ENCODE measurements at places on chromosomes 7 and 10.

DNA sequence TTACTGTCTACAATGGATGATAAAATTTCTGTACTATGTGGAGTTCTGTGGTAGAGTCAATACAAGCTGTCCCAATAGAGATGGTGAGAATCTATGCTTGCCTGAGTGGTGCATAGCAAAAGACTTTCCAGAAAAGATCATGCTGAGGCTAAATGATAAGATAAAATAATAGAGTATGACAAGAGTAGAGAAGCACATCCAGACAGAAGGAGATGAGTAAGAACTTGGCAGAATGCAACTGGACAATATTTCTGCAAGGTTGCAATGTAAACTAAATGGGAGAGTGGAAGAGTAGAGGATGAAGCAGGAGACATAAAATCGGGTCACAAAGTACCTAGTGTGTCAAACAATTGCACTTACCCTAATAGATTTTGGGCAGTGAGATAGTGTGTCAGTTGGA, 347.6 kb downstream of the MDFIC start:
- no peak for DNase-seq

DNA sequence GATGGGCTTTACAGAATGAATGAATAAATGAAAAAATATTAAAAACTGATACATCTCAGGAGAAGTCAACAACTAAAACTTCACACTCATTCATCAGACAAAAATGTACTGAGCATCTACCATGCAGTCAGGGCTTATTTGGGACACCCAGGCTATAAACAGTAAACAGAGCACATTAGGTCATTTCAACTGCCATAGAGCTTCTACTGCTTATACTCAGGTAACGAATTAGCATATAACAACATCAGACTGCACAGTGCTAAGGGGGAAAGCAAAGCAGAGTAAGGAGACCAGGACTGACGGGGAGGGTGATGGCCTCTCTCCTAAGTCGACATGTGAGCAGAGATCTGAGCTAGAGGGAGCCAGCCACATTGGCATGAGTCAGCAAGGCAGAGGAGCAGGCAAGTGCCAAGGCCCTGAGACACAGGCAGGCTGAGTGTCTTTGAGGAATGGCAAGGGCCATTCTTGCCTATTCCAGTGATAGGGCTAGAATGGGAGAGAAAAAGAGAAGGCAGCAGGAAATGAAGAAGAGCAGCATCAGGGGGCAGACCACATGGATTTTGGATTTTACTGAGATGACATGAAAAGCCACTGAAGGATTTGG, 528.9 kb downstream of the PARD3 start:
- no peak for DNase-seq

DNA sequence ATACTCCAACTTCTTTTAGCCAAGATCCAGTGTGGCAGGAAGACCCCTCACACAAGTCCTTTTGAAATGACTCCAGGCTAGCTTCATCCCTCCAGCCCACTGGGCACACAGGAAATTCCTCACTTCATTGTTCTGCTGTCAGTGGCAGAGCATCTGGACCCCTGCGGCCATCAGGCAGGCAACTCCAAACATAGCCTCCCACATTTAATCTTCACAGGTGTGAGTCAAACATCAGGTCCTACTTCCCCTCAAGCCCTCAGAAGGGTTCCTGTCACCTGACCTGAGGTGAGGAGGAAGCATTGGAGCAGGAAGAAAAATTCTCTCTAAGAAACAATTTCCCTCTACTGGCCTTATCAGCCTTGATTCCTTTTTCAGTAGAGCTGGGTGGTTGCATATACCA, 51.1 kb upstream of the C1GALT1 start:
- no peak for DNase-seq

DNA sequence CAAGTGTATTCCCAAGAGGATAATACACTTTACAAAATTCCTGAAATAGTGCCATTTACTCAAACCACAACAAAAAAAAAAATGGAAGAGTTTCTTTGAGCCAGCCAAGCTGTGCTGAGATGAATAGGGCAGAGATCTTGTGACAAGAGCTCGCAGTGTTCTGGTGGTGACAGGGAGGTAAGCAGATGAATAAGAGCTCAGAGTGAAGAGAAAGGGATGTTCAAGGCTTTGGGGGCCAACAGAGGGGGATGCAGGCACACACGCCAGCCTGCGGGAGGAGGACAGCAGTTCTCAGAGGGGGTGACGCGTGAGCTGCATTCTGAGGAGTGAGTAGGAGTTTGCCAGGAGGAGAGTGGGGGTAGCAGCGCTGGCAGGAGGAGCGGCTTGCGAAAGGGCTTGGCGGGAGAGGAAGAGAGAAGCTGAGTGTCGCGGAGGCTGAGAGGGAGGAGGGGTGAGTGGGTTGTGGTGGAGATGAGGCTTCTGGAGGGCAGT, 194.4 kb upstream of the IMMP2L start:
- DNase-seq = no peak

DNA sequence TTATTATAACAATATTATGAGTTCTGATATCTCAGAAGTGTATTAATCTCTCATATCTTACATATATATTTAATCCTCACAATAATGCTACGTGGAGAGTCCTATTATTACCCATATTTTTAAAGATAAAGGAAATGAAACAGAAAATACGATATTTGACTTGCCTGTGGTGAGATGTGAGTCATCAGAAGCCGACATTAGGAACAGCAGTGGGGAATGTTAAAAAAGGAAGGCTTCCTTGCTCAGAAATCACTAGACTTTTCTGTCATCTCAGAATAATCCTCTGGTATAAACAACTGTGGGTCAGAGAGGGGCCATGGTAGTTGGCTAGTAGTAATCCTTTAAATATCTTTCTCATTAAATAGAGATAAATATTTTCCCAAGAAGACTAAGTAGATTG, 402.3 kb upstream of the PCDH15 start:
- no peak for DNase-seq

DNA sequence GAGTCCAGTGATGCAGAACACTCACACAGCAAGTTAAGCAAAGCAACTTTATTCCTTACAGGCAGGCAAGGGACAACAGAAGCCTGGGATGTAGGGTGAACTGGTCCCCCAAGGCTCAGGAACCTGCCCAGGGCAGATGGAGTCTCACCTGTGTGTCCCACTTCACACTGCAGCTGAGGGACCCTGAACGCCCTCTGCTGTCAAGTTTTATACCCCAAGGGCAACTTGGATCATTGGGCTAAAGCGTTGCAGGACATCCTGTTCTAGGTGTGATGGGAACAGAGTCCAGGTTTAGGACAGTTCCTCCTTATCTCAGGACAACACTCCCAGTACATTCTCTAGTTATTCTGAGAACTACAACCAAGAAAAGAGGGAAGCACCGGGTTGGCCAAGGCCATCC, 49.5 kb upstream of the ZNF746 start:
- no peak for DNase-seq

- DNase-seq = no peak
These were observed 8.0 kb downstream of the LRRN3 start for GRCh38 chr7:111098926-111099250.

GRCh38 chr7:46170792-46171191, 249.7 kb upstream of the IGFBP3 start:
- no peak for DNase-seq

DNA sequence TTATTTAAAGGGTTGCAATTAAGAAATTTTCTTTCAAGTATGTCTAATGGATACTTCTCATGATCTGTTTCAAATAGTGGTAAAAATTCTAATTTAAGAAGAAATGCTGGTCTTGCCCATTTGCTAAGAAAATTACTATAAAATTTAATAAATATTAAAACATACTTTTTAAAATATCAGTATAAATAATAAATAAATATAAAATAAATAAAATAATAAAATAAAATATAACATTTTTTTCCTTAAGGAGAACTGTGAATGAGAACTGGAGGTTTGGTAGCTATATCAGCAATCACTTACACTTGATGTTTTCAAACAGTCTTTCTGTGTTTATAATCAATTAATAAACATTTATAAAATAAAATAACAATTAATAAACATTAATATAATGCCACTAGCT, 266.1 kb downstream of the HGF start:
- DNase-seq = no peak

GRCh38 chr10:62433181-62433692, 59.1 kb downstream of the ZNF365 start:
- no peak for DNase-seq

DNA sequence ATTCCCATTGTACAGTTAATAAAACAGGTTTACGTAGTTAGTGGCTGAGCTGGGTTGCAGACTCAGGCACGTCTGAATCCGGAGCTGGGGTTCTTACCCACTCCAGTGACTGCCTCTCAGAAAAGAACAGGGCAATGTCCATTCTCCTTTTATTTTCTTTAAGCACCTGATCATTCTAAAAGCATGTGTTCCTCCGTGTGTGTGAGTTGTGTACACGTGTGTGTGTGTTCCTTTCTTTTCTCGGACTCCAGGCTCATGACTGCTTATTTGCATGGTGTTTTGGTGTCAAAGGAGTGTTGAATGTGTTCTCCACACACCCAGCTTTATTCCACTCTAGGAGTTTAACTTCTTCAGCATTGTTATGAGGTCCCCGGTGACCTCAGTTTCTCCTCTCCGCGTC, 260.1 kb downstream of the SNX10 start:
- no peak for DNase-seq

DNA sequence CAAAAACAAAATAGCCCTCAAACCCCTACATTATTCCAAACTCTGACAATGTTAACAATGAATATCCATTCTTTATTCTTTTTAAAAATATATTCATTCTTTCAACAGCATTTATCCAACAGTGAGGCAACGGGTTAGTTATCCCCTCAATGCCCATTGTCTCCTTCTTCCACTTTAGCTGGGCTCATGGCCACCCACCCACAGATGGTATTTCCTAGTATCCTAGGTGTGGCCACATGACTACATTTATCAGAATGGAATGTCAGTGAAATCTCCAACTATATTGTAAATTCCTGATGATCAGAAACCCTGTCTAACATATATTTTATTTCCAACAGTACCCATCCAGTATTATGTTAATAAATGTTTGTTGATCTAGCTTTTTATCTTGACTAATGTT, 13.6 kb downstream of the HOXA1 start:
- DNase-seq = no peak

DNA sequence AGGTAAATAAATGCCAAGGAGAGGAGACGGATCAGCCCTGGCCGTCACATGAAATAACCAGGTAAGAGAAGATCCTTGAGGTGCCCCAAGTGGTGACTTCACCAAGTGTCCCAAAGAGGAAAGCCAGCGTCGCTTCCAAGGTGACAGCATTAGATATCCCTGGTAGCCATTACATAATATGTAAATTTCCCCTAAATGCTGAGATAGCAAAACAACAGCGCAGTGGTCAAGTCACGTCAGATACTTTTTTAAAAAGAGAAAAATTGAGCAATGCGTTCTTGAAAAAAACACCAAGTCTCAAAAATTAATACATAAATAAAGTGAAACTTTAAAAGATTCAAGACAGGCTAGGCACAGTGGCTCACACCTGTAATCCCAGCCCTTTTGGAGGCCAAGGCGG, 100.2 kb downstream of the HTR5A start:
- no peak for DNase-seq

GRCh38 chr10:132580143-132580542, 42.6 kb downstream of the INPP5A start:
- DNase-seq = no peak

DNA sequence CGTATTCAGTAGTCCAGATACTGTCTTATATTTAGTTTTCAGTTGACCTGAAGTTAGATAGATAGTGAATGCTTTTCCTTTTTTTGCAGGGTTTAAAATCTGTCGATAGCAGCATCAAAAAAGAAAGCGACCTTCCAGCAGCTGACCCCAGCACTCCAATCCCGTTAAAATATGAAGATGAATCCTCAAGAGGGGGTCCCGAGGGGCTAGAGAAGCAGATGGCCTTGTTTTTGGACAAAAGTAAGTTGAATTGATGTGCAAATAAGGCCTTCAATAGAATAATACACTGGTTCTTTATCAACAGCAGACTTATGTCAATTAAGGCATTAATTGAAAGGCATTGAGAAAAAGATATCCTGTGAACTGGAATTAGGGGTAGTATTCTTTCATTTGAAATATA, 18.7 kb downstream of the EDRF1 start:
- DNase-seq = no peak
